Karpas-422 (cell line): ENCODE measurements at places on chromosomes 4 and X.

DNA sequence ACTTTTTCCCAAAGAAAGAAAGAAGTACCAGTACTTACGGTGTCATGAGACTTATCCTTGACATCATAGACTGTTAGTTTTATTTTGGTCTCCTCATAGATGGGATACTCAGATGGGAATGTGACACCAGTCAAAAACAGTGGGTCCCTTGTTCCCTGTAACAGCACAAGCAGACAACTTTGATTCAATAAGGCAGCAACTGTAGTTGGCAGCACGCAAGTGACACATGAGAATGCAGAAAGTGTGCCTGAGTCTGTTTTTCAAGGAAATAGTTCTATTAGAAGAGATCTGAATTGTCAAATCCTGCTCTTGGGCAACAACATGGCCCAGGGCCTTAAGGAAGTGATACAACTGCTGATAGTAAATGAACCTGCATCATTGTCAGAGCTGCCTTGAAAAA, 443.2 kb downstream of the INPP4B start:
- DNase-seq: no peak

- peak; percentile 72 for DNase-seq
Observed at GRCh38 chrX:32408389-32408788, 803.0 kb downstream of the DMD start.

- DNase-seq: peak; percentile 89
Observed at GRCh38 chrX:20060961-20061748, 55.6 kb downstream of the MAP7D2 start.

- no peak for DNase-seq
Observed at GRCh38 chr4:47624031-47624441, 139.0 kb downstream of the ATP10D start.

- no peak for DNase-seq
Observed at GRCh38 chr4:119053997-119054396, 81.6 kb upstream of the MYOZ2 start.

GRCh38 chr4:23374259-23374658, 515.6 kb downstream of the PPARGC1A start:
- no peak for DNase-seq

DNA sequence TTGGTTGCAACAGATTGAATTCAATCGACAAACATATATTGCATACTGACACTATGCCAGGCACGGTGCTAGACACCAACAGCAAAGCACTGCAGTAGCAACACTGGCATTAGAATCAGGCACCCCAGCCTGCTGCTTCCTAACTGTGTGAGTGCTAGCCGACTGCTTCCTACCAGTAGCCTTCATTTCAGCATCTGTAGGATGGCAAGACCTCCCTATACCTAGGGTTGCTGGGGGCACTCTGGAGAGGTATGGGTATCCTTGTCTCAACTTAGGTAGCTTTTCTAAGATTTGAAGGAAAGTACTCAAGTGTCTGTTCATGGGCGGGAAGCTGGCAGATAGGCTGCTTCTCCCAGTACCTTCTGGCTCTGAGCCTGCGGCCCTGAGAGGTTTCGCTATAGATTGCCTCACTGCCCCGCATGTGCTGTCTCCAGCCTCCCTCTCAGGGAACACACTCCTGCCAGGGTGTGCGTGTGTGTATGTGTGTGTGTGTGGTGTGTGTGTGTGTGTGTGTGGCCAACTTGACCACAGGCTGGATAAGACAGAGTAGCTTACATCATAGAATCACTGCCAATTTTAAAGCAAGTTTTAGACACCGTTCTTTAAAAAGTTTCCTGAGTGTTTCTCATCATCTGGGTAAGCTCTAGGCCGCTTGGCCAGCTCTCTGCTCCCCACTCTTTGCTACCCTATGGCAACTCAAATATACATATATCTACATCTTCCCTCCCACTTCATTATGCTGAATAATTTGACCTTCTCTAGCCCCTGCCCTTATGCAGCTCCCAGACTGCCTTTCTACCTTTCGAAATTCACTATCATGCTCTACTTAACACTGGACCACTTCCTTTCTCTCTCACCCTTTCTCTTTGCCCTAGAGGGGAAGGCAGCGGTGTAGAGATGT, 97.0 kb upstream of the PJA1 start:
- DNase-seq: no peak

DNA sequence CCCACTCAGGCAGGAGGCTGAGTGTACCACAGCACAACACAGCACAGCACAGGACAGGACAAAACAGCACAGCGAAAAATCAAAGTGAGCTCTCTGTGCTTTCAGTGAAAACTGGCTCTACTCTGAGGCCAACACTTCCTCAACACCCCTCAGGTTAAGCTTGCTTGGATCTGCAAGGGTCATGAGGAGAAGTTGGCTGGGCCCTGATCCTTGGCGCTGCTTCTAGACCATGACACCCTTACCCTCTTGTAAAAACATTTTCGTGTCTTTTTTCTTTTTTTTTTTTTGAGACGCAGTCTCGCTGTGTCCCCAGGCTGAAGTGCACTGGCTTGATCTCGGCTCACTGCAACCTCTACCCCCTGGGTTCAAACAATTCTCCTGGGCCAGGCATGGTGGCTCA, 25.3 kb downstream of the USP46 start:
- no peak for DNase-seq

- no peak for DNase-seq
Observed at GRCh38 chr4:183129675-183130074, 30.6 kb downstream of the WWC2 start.
